ENCODE measurements at places on chromosomes 6 and 20.

DNA sequence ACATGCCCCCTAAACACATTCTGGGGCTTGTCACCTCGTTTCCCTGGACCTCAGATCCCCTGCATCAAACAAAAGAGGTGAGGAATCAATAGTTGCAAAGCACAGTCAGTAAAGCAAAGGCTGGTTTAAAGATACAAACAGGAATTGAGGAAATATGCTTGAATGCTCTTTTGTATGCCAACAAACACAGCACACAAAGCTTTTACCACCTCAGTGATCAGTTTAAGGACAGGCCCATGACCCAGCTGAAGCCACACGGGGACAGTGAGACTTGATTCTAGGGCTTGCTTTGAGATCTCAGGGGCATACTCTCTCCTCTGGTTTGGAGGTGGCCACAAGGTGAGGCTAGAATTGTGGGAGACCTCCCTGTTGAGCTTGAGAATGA lies 182.9 kb upstream of the CST7 start:
- no peak for DNase-seq

- DNase-seq = no peak
Observed at GRCh38 chr6:115643762-115644161, 416.9 kb downstream of the FRK start.

DNA sequence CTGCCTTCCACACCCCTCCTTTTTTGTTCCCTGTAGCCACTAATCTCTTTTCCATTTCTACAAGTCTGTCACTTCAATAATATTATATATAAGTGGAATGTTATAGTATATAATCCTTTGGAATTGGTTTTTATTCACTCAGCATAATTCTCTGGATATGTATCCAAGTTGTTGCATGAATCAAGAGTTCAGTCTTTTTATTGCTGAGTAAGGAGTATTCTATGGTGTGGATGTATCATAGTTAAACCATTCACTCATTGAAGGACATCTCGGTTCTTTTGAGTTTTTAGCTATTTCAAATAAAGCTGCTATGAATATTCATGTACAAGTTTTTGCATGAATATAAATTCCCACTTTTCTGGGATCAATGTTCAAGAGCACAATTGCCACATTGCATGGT lies 69.5 kb upstream of the TASP1 start:
- no peak for DNase-seq

DNA sequence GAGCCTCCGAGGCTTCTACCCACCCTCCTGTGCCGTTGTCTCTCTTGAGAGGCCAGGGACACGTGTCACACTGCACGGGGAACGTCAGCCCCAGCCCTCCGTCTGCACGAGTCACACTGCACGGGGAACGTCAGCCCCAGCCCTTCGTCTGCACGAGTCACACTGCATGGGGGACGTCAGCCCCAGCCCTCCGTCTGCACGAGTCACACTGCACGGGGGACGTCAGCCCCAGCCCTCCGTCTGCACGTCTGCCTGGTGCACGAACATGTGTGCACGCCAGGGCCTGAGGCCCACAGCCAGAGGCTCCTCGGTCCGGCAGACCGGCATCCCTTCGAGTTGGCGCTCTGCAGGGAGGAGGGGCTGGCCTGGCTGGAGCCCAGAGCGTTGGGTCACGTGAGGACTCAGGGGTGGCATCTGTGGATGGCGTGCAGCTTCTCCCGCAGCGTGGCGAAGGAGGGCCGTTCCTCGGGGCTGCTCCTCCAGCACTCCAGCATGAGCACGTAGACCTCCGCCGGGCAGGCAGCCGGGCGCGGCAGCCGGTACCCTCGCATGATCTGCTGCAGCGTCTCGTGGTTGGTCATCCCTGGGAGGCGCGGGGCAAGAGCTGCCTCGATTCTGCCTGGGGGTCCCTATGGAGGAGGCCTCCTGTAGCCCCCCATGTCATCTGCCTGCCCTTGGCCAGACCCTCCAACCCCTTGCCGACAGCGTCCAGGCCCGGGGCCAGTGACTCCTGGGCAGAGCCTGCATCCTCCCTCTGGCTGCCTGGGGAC lies 3.4 kb upstream of the PTK6 start:
- no peak for DNase-seq

- no peak for DNase-seq
Observed at GRCh38 chr20:23129891-23130621, 43.9 kb upstream of the CD93 start.

GRCh38 chr20:11229772-11230171 lies 556.0 kb upstream of the JAG1 start:
- DNase-seq = no peak

DNA sequence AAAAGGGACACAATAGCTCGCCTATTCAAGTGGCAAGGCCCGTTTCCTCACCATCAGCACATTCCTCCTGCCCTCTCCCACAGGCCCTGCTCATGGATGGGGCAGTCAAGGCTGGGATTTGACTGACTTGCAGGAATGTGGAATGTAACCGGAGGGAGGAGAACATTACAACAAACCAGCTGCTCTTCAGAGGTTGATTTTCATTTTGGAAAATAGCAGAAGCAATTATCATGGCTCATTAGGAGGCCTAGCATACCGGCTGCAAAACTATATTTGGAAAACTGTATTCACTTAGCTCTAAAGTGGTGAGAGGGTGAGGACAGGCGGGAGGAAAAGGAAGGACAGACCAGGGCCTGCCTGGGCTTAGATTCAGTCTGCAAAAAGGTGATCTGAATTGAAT lies 283.7 kb downstream of the CD83 start:
- DNase-seq = no peak

- DNase-seq = no peak
Observed at GRCh38 chr6:15425947-15426346, 180.1 kb downstream of the JARID2 start.

- DNase-seq = peak; percentile 54
Observed at GRCh38 chr20:22403632-22404361, 180.6 kb downstream of the FOXA2 start.

DNA sequence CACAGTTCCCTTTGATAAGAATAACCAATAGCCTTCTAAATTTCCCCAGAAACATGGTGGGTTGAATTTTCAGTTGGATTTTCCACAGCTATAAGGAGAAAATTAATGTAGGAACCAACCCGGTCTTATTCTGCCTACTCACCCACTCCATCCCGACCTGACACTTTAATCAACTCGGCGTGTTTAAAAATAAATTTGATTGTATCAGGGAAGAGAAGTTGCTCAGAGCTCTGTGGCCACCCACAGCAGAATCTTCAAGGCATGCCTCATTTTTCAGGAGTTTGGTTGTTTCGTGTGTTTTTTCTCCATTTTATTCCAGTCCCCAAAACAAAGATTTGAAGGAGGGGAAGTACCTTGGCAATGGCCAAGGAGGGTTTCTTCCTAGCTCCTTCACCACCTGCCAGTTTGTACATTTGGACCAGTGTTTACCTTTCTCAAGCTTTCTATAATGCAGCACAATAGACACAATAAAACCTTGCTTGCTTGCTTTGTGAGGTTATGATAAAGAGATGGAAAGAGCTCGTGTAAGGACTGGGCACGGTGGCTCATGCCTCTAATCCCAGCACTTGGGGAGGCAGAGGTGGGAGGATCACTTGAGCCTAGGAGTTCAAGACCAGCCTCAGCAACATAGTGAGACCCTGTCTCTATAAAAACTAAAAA lies 297.2 kb upstream of the JARID2 start:
- no peak for DNase-seq

- DNase-seq = no peak
Observed at GRCh38 chr20:17142666-17143065, 84.2 kb upstream of the PCSK2 start.

- no peak for DNase-seq
Observed at GRCh38 chr6:107421696-107422256, 37.6 kb downstream of the PDSS2 start.

DNA sequence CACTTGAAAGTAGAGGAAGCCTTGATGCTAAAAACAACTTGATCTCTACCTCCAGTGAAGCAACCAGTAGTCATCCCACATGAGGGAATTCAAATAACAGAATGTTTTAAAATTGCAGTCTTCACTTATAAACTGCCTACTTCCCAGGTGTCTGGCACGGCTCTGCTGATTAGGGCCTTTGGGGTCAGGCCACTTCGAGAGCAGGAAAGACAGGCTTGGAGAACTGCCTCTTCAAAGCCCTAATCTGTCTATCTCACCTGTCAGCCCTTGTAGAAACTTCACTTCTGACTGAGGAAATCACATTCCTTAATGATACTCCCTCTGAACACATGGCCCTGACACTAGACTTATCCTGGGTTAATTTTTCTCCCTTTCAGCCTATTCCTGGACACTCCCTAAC lies 458.6 kb downstream of the TENT5A start:
- DNase-seq = no peak

- no peak for DNase-seq
Observed at GRCh38 chr6:19929312-19929711, 92.1 kb downstream of the ID4 start.

GRCh38 chr20:49610691-49611538 lies 43.0 kb upstream of the PTGIS start:
- DNase-seq = peak; percentile 85

GRCh38 chr20:4813076-4813862 lies 91.6 kb downstream of the PRND start:
- peak; percentile 52 for DNase-seq

GRCh38 chr6:146429831-146430230 lies 113.8 kb upstream of the RAB32 start:
- no peak for DNase-seq

- no peak for DNase-seq
Observed at GRCh38 chr20:61979701-61980635, 85.7 kb downstream of the TAF4 start.

DNA sequence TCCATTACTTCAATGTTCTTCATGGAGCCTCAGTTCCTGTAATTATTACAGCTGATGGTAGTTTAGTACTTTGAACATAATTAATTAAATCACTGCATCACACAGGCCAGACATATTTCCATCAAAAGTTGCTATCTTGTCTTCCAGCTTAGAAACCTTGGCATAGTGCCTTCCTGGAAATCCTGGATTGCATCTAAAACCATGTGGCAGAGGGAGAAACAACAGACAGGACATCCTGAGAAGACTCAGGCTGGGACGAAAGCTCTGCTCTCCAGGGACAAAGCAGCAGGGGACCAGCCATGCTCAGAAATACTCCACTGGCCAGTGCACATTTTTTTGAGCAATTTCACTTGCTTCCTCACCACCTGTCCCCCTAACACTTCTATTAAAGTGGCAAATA lies 55.3 kb downstream of the TBX18 start:
- no peak for DNase-seq
